ENCODE measurements at places on chromosomes 7 and 10.

DNA sequence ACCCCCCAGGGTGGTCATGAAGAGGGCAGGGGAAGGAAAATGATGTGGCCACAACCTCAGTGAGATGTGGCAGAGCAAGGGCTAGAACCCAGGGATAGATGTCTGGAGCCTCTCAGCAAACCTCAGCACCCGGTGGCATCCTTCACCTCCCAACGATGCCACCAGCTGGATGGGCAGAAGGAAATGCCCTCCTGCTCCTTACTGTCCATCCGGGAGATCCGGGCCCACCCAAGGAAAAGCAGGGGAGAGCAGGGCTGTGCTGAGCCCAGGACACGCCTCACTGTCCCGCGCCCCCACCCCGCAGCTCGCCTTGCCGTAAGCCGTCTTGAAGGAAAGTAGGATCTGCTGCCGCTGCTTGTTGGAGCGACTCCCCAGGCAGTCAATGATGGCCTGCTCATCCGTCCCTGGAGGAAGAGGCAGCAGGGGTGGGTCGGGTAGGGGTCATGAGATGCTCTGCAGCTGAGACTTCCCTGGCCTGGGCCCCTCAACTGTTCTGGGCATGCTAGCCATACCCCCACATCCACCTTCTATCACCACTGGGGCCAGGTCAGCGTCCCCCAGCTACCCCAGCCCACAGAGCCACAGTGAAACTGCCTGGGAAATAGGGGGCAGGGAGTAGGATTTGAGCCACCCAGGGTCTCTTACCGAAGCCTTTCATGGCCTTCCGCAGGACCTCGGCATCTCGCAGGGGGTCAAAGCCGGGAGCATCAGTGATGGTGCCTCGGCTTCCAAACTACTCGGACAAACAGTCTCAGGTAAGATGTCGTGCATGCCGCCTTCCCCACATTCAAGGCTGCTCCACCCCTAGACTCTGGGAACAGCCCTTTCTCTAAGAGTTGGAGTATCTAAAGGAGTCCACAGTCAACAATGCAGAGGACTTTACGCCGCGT lies 34.3 kb downstream of the PLAC9 start:
- DNase-seq, result no peak

GRCh38 chr10:116084161-116084560 lies 188.8 kb downstream of the GFRA1 start:
- no peak for DNase-seq

GRCh38 chr10:110644598-110645462 lies 694 bp downstream of the RBM20 start:
- no peak for DNase-seq

DNA sequence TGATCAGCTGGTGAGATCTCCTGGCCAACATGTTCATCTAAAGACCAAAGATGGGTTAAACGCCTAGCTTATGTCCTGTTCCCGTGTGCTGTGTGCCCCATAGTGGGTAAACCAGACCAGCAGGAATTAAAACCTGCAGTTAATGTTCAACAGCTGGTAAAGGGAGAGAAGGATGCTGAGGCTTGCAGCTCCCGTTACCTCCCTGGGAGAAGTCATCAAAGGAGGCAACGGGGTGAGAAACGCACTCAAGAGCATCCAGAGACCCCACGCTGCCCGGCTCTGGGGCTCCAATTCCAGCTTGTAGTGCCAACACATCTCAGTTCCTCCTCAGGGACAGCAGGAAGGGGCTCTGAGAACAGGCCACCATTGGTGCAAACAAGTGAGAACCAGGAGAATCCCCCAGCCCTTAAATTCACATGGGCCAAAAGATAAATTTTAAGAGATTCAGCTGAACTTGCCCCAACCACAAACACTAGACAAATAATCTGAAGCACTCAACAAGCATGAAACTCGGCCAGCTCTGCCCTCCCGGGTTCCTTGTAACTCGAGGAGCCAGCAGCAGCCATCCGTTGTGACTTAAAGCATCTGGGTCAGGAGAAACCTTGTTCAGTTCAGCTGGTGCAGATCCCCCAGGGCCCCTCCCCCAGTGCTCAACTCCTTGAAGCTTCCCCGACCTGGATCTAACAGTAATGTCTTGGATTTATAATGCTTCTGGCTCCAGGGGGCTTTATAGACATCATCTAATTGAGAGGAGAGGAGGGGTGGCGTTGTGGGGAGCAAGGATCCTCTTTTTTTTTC lies 29.4 kb downstream of the FAM241B start:
- no peak for DNase-seq

GRCh38 chr10:802506-802905 lies 113.0 kb upstream of the DIP2C start:
- DNase-seq, result no peak

- no peak for DNase-seq
Measured at GRCh38 chr10:92719991-92720830, 30.5 kb downstream of the HHEX start.
